GM23248 (cell line): ENCODE measurements at places on chromosomes 1 and 21. TPM values are rescaled to one million over a fixed set of nuclear protein-coding genes. Genes with fewer than 3 reads are reported as not detected.

DNA sequence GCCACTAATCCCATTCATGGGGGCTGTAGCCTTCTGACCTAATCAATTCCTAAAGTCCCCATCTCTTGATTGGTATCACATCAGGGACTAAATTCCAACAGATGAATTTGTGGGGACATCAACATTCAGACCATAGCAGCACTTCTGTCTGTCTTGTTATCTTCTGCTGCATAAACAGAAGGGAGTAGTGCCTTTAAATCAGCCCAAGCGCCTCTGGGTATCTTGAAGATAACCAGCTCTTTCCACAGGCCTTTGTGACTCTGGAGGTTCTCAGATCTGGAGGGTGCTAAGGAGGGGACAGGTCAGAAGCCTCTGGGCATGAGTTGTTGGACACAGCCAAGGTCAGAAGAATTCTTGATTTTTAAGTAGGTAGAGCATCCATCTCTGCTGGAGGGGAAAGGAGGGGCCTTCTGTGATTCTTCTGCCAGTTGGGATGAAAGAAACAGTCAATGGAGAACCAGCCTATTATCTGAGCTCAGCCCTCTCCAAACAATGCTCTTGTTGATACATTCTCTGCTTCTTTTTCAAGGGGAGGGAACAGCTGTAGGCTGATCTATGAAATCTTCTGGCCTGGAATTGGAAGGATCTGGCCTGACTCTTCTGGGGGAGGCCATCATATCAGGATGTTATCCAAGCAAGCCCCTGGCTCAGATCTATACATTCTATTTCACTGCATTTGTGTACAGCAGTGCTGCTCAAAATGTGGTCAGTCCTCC lies 31.3 kb upstream of the LRIG2 start:
- DNase-seq: peak; percentile 36

GRCh38 chr1:38179483-38179882 lies 132.9 kb upstream of the POU3F1 start:
- DNase-seq: no peak

- DNase-seq: peak; percentile 87
These were observed 46.9 kb downstream of the HLX start for GRCh38 chr1:220926146-220926545.

GRCh38 chr1:56424744-56425493 lies 154.4 kb downstream of the PLPP3 start:
- DNase-seq: peak; percentile 54

The CROCC gene
- total RNA-seq: 17.6 and 24.0 TPM in 2 replicates

The DNAH14 gene
- total RNA-seq: 12.6 and 20.8 TPM in 2 replicates

The S100A1 gene
- total RNA-seq: not detected in 2 replicates

DNA sequence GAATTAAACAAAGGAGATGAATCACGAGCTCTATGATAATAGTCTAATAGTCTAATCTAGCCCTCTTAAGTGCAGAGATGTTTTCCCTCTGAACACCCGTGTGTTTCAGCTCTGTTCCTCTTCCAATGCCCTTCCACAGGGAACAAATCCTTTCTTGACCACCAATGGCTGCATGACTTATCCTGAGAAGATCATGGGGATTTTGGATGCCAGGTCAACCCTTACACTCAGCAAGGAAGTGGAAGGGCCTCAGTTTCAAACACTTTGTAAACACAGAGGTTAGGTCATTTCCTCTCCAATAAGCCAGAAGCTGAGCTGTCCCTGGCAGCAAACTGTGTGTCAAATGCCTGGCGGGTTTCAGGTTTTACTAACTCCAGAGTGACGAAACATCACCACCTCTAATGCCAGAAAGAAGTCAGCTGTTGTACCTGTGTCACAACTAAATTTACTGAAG lies 200.0 kb downstream of the GABPA start:
- peak; percentile 97 for DNase-seq

GRCh38 chr1:154767315-154768240 lies 102.5 kb downstream of the KCNN3 start:
- DNase-seq: peak; percentile 65

GRCh38 chr1:236081546-236082227 lies 16.8 kb upstream of the NID1 start:
- DNase-seq: no peak

- peak; percentile 75 for DNase-seq
These were observed 780 bp downstream of the YTHDF2 start for GRCh38 chr1:28737307-28738132.

The LMX1A gene
- total RNA-seq: not detected in 2 replicates

DNA sequence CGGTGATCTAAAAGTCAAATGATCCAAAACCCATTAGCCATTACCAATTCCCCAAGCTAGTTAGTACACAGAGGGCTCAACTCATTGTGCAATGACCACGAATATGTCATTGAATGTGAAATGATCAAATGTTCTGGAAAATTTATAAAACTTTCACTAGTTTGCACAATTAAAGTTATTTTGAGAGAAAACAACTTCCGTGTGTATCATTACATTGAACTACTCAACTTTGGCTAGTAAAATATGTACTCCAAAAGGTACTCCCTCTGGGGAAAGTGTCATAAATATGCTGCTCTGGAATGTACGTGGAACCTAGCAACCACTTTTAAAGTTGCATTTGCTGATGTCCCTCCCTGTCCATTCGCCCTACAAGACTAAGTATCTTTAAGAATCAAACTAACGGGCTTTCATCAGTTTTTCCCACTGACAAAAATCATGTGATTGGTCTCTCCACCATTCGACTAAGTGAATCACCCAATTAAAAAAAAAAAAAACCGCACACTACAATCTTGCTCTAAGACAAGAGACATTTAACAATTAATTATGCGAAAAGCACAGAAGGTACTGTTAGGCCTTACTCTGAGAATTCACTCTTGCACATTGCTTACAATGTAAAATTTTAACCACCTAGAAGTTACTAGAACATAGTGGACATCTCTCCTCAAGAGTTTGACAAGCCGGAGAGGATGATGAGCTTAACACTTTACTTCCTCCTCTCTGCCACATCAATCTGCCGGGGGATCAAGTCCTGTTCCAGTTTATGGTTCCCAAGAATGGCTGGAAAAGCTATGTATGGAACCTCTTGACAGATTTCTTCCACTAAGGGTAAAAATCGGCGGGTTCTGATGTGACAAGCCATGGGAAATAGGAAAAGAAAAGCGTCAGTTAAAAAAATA lies 1.2 kb downstream of the ACBD3 start:
- DNase-seq: peak; percentile 75

The FALEC gene
- total RNA-seq: not detected in 2 replicates

DNA sequence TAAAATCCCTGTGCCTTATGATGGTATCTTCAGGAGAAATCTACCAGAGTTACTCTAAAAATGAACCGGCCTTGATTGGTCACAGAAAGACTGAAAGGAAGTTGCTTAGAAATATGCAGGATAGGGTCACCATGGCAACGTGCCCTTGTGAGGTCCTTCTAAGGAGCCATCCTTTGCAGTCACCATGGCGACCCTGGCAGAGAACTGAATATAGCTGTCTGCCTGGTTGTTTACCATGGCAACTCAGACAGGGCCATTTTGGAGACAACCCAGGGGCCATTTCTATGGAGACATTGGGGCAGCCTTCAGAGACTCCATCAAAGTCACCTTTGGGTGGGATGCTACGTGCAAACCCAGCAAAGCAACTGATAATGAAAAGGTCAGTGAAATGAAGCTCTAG lies 43.0 kb downstream of the SNX7 start:
- peak; percentile 2 for DNase-seq

DNA sequence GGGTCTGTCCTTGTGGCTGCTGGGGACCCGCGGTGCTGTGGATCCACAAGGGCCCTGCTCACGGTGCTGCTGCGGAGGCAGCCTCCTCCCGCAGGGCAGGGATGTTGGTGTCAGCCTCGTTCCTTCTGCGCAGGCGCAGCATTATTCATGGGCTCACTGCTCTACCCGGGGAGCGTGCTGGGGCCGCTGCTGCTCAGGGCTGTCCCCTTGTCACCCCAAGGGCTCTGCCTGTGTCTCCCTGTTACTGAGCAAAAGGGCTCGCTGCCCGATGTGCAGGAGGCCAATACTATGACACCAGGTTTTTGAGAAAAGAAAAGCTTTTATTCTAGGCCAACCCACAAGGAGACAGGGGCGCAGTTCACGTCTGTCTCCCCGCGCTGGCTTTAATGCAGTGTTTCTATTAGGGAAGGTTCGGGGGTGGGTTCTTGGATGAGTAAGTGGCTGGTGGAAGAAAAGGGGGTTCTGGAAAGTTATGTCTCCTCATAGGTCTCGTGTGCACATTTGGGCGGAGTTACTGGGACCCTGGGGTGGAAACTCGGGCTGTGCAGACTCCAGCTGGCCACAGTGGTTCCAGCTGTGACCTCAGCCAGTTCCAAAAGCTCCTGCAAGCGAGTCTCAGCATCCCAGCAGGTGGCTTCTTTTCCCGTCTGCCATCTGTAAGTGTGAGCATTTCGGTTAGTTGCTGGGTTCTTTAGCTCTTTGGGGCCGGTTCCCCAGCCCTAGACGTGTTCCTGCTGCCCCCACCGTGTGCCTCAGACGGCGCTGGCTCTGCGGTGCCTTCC lies 40.8 kb upstream of the LRRC3 start:
- DNase-seq: no peak

- no peak for DNase-seq
These were observed 31.3 kb downstream of the CENPF start for GRCh38 chr1:214634267-214634666.

DNA sequence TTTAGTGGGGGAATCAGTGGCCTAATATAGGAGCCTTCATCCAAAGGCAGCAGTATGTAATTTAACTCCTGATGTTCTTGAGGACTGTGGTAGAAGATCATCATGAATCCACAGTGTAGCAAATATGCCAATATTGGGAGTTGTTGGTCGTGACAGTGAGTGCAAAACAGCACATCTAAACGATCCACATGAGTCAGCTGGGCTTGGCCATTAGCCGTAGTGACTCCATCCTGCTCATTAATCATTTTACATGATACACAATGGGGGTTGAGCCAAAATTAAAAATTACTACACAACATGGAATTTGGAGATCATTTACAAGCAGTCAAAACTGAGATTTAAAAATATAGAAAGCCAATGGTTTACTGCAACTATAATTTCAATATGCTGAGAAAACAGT lies 653.9 kb upstream of the CAMK1G start:
- DNase-seq: peak; percentile 74

The NAV1 gene
- total RNA-seq: 79.0 and 81.8 TPM in 2 replicates

- no peak for DNase-seq
These were observed 25.2 kb downstream of the SPOCD1 start for GRCh38 chr1:31790641-31791091.

DNA sequence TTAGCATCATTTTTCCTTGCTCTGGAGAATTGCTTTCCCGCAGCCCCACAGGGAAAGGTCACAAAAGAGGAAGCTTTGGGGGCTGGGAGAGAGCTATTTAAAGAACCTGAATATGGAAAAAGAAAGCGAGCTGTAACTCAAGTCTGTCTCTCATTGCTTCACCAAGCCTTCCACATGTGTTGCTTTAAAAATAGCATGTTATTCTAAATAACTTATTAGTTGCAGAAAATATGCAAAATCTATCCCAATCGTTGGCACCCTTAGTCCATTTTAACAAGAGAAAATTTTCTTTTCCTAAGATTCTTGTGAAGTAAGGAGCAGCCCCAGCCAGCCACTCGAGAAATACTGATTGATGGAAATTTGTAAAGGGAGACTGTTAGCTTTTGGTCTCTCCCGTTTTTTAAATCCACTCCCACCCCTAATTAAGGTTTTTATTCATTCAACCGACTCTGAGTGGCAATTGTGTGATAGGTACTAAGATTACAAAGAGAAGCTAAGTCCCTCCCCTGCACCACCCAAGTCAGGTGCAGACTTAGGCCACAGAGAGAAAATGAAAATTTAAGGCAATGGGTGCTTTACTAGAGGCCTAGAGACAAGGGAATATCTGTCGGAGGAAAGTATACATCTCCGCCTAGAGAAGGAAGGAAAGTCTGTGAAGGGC lies 802 bp downstream of the CYP4X1 start:
- no peak for DNase-seq

The NOL9 gene
- total RNA-seq: 16.6 and 27.8 TPM in 2 replicates

GRCh38 chr1:3594706-3595377 lies 16.5 kb downstream of the MEGF6 start:
- peak; percentile 37 for DNase-seq

GRCh38 chr1:39043513-39043912 lies 17.4 kb downstream of the NDUFS5 start:
- no peak for DNase-seq
